H4 (cell line): ENCODE measurements at places on chromosomes 12 and 14. TPM values are rescaled to one million over a fixed set of nuclear protein-coding genes. Genes with fewer than 3 reads are reported as not detected.

LGR5 gene
- 0.66 and 1.2 TPM in 2 replicates for total RNA-seq

- no peak for DNase-seq
These were observed 7.5 kb upstream of the SYNE3 start for GRCh38 chr14:95523815-95524448.

DNA sequence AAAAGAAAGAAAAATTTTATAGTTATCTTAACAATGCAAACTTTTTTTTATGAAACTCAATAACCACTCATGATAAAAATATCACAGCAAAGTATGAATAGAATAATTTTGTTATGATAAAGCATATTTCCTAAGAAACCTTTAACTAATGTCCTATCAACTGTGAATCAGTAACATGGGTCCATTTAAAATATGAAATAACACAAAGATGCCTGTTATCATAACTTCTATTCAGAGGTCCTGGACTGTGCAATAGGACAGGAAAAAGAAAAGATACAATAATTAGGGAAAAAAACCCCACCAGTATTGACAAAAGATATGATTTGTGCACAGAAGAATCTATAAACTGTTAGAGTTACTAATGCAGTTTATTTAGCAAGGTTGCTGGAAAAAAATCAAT is 245.4 kb downstream of the FOXN3 start:
- DNase-seq: no peak

GRCh38 chr12:25859976-25860375 is 98.5 kb upstream of the RASSF8 start:
- no peak for DNase-seq

AQP6 gene
- total RNA-seq: 0.10 TPM in 1 of 2 replicates, not detected in the other

SRRM4 gene
- total RNA-seq: 0.04 TPM in 1 of 2 replicates, not detected in the other

- no peak for DNase-seq
These were observed 52.5 kb downstream of the LMO3 start for GRCh38 chr12:16553457-16553856.
